RPMI7951 (cell line): ENCODE measurements at places on chromosomes 6 and 20. TPM values are rescaled to one million over a fixed set of nuclear protein-coding genes. Genes with fewer than 3 reads are reported as not detected.

DNA sequence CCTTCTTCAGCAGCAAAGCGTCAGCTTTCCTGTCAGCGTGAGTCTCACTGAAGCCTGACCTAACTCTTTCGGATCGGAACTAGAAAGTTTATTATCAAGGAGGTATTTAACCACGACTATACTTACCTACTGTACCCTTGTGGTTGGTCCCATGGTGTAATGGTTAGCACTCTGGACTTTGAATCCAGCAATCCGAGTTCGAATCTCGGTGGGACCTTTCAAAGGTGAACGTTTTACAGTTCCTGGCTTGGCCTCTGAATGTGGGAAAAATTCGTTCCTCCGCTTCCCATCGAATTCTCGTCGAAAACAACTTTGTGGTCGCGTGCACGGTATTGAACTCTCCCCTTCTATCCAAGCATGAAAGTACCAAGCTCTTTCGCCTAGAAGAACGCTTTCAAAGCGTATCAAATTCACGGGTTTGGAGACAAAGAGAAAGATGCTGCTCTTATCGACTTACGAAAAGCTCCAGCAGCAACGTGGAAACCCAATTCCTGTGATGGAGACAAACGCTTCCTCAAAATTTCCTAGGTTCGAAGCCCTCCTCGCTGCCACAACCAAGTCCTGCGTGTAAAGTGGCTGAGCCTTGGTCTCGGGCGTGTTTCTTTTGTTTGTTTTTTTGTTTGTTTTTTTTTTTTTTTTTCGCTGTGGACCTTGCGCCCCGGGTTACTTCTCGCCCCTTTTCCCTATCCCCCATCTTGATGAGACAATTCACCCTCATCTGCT lies 63.7 kb downstream of the GPX5 start:
- peak; percentile 81 for DNase-seq

GRCh38 chr20:61786230-61786629 lies 279.5 kb downstream of the TAF4 start:
- DNase-seq, result no peak

GRCh38 chr20:63941282-63942081 lies 14.7 kb downstream of the UCKL1 start:
- DNase-seq, result no peak

GRCh38 chr20:36862857-36863668 lies 12.9 kb upstream of the TLDC2 start:
- no peak for DNase-seq

GRCh38 chr6:126118058-126118755 lies 131.9 kb downstream of the TRMT11 start:
- DNase-seq, result no peak

DNA sequence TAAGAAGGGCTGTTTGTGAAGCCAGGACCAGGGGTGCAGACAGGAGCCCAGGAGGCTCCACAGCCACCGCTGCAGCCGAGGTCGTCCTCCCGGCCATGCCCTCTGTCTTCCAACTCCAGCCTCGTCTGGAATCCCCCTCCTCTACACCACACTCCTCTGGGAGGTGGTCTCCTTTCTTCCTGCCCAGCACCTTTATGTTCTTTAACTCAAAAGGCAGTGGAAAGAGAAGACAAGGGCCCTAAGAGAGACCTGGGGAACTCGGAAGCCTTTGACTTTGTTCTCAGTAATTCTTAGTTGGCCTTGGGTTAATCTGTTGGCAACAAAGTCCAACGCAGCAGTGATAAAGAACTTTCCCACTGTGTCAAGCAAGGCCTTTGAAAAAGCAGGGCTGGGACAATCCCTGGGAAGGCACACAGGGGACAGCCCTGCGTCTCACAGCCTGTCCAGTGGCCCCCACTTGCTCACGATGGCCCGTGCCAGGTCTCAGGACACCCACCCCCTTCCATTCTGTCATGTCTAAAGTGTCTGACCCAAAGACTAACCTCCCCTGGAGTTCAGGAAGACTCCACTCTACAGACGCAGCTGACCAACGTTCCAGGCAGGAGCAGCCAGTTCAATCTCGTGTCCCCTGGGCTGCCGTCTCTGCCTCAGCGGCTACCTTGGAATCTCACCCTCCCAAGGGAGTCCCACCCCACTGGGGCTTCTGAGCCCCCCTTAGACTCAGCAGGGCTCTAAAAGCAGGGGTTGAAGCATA lies 42.8 kb upstream of the FAM50B start:
- no peak for DNase-seq

CFAP206 gene
- total RNA-seq, result 0.12 TPM in 1 of 2 replicates, not detected in the other

SOBP gene
- 0.49 and 0.60 TPM in 2 replicates for total RNA-seq

- no peak for DNase-seq
These were observed 7.1 kb upstream of the TNFRSF6B start for GRCh38 chr20:63689046-63690002.

DNA sequence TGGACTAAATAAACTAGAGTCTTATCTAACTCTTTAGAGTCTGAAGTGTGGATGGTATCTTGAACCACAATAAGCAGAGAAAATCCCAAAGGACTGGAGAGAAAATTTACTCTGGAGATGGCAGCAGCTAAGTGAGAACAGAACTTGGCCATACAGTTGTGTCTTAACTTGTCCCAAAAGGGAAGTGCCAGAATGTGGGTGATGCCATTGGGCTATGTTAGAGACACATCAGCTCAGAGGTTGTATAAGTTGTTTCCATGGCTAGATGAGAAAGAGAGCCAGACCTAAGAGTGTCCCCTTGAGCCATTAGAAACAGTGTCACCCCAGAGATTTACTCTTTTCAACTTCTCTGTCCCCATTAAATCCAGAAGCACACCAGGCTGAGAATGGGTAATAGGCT lies 36.2 kb downstream of the FOXO3 start:
- no peak for DNase-seq

GRCh38 chr6:144220031-144220790 lies 64.9 kb upstream of the UTRN start:
- DNase-seq, result no peak

DNA sequence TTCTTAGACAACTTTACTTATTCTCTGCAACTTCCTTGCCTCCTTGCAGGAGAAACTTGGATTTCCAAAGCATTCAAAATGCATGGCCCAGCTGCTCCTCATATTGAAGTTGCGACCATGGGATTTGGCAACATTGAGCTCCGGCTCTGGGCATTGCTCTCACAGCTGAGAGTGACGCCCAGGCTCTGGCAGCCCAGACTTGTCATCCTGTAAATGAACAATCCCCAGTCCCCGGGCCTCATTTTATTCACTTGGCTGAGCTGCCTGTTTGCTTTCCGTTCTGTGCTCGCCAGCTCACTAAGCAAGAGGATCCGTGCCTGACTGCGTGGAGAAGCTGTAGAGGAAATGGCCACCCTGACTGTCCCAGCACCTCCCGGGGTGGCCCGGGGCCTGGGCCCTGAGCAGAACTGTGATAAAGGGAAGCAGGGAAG lies 119.5 kb upstream of the CD93 start:
- DNase-seq, result peak; percentile 64

- no peak for DNase-seq
These were observed 235 bp downstream of the MAP7 start for GRCh38 chr6:136550045-136550329.

DNA sequence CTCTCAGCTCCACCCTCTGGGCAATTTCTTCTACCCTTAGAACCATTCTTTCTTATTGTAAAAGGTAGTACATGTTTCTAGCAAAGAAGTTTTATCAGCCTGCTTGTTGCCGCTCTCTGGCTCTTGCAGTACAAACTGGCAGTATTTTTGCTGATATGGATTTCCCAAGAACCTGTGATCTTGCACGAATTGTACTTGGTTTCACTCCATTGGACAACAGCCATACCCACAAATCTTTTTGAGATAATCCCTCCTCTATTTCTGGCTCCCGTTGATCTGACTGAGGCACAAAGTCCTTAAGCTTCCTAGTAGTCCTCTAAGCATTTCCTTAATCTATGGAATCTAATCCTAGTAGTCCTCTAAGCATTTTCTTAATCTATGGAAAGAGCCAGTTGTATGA lies 487.0 kb upstream of the PTCHD4 start:
- DNase-seq, result no peak

DNA sequence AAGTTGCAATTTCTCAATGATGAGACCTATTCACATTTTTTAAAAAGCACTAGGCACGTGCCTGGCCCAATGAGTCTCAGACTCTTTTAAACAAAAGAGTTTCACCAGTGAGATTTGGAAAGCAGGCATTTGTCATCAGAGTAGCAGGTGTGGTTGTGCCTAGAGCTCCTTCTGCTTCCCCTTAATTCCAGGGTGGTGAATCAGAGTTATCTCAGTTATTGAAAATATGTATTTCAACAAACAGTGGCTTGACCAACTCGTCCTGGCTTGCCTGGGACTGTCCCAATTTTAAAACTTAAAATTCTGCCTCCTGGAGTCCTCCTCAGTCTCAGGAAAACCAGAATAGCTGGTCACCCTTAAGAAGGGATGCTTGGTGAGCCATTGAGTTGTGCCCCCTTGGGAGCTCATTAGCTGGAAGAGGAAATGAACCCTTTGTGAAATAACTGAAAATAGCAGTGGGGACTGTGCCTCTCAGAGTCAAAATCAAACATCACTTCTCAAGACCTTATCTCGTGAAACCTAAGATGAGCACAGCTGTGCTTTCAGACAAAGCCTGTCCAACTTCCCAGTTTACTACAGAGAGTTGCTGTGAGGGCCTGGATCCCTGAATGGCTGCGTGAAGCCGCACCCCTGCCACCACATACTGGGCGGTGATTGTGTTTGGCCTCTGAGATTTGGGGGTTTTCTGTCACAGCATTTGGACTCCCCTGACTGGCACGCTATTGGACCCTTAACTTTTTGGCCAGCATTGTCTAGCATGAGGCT lies 116.3 kb downstream of the ANKRD60 start:
- DNase-seq, result peak; percentile 87

GRCh38 chr6:38452816-38453660 lies 186.7 kb downstream of the BTBD9 start:
- no peak for DNase-seq

- no peak for DNase-seq
These were observed 12.9 kb downstream of the BANF2 start for GRCh38 chr20:17712708-17713107.
